ENCODE measurements at places on chromosomes 3 and 15.

- DNase-seq: no peak
Measured at GRCh38 chr3:17420668-17421067, 321.8 kb downstream of the TBC1D5 start.

GRCh38 chr15:63067306-63067705 lies 24.8 kb downstream of the TPM1 start:
- no peak for DNase-seq

- DNase-seq: no peak
Measured at GRCh38 chr3:55412545-55412944, 74.6 kb downstream of the WNT5A start.

DNA sequence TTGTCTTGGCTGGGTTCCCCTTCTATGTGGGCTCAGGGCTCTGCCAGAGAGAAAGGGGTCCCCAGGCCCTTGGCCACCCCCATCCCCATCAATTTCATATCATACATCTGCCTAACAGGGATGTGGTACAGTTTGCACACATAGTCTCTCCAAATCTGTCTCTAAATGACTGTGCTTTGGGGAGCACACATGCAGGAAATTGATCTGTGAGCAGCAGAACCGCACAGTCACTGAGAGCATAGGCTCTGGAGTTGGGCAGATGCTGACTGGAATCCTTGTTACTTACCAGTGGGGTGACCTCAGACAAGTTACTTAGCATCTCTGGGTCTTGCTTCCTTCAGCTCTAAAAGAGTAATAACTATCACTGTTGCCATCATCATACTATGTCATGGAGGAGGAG lies 273.9 kb downstream of the ABHD5 start:
- DNase-seq: no peak

DNA sequence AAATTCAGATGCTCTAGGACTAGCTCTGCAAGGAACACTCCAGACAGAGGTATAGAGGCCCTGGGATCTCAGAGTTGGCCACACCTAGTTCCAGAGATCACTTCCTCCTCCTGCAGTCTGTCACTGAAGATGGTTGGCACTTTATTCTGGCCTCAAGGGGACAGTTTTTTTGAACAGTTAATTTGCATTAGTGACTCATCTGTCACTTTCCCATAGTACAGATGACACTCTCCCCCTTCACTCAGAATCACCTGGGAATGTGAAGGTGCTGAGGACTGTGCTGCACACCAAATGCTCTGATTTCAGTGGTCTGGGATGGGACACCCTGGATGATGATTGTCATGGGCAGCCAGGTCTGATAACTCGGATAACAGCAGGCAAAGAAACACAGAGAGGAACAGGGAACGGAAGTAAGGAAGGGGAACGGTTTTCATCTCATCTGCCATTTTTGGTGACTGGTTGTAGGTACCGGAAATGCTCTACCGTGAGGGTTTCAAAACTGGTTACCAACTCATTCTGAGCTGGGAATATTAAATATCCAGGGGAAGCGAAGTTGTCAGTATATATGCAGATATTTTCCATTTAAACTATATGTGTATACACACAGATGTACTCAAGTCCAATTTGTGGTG lies 232.5 kb upstream of the ST8SIA2 start:
- DNase-seq: no peak

- no peak for DNase-seq
Measured at GRCh38 chr15:80231371-80231770, 20.6 kb downstream of the CTXND1 start.

- DNase-seq: no peak
Measured at GRCh38 chr3:46959161-46959511, 17.4 kb downstream of the CCDC12 start.

DNA sequence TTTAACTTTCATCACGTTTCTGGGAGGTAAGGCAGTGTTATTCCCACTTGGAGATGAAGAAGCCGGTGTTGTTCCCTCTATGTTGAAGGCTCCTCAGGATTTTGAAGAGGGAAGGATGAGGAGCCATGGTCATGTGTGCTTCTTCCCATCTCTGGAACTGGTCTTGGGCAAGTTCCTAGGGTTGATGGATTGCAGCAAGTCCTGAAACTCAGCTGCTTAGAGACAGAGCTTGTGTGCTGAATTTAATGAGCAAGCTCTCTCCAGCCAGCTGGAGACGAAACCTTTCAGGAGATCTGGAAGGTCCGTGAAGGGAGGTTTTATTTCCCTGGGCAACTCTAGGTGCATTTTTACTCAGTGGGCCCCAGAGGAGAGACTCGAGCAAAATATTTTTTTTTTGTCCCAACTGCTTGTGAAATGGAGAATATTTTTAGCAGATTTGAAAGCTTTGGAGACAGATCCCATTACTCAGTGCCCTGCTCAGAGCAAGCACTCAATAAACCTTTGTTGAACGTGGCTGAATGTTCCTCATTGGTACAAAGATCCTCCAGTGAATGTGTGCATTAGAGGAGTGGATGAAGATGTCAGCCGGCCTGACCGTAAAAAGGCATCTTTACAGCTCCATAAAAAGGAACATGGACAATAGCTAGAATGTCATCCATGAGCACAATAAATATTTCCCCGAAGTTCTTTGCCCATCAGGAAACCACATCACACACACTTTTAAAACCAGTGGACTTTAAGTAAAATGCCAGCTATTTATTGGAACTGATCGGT lies 55.6 kb upstream of the RGMA start:
- no peak for DNase-seq

DNA sequence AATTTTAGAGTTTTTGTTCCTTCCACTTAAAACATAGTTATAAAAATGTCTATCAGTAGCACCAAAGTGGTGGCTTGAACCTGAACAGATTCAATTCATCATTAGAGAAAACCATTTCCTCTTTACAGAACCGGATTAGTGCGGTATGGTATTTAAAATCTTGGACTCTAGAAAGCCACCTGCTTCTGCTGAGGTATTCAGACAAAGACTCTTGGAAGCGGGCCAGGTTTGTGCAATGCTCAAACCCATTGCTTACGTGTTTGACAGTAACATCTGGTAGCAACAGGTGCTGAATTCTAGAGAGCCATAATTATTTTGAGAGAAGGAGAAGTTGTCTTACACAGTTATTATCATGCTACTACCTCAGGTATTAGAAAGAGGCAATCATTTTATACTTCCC lies 290.5 kb downstream of the NAALADL2 start:
- DNase-seq: no peak

DNA sequence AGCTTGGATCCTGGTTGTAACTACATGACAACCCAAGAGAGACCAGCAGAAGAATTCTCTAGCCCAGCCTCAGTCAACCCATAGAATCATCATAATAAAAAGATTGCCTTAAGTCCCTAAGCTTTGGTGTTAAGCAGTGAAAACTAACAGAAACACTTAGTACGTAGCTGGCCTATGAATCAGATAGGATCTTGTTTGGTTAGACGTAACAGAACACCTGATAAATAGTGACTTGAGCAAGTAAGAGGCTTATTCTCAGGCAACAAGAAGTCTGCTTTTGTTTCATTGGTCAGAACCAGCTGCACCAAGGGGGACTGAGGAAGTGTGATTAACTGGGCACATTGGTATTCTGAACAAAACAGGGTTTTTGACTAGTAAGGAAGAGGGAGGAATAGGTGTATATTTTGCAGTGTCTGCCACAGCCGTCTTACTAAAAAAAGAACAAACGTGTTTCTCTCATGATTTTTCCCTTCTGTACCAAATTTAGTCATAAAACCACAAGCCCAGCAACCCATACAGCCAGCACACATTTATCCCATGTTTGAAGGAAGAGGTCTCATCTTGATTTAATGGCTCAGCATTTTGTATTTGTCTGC lies 53.3 kb upstream of the GLCE start:
- no peak for DNase-seq

- no peak for DNase-seq
Measured at GRCh38 chr3:98565237-98565643, 28.2 kb downstream of the CPOX start.

GRCh38 chr3:4302747-4303146 lies 422 bp upstream of the SETMAR start:
- DNase-seq: no peak

- DNase-seq: no peak
Measured at GRCh38 chr3:126517986-126518778, 609 bp upstream of the UROC1 start.

GRCh38 chr15:70704166-70704565 lies 59.2 kb downstream of the UACA start:
- DNase-seq: no peak

- DNase-seq: no peak
Measured at GRCh38 chr3:115918900-115919299, 295.6 kb downstream of the GAP43 start.

DNA sequence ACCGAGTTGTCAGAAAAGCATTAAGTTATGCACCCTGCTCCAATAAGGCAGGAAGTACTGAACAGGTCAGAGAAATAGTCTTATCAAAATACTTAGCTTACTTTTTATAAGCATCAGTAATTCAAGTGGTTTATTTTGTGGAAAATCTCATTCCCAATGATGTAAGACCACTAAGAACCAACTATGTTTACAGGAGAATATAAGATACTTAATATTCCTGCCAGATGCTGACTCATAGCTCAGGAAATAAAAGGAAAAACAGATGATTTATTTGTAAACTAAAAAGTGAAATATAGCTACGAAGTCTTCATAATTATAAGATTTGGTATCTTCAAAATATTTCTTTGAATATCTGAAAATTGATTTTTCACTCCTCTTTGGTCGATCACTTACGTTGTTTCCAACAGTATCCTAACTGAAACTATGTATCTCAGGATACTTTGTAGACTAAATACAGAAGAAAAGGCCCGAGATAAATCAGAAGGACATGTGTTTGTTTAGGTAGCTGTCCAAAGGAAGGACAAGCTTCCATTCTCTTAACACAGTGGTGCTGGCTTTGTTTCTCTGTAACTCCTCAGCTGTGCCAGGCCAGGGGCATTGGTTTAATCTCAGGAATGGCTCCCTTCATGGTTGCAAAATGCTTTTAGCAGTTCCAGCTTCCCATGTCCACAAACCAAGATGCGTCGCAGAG lies 295.8 kb downstream of the GBE1 start:
- no peak for DNase-seq

DNA sequence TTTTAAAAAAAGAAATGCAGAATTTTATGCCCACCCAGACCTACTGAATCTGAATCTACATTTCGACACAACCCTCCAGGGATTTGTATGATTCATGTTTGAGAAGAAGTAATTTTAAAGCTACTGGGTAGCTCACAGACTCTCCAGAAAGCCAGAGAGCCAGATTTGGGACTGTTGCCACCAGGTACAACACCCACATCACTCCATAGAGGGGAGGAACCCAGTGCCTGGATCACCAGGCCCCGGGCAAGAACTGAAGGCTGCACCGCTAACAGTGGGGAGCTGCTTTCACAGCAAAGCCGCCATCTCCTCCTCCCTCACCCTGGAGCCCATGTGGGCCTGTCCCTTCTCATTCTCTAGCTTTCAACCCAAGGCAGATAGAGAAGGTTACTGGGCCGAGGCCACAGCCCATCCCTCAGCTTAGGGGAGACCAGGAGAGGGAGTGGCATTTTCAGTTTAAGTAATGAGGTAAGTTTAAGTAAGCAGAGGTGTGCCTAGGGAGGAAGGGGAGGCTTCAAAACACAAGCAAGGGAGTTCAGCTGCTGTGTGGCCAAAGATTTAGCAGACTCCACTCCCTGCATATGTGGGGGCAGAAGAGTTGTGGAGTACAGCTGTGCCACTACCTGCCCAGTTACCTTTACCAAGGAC lies 109.8 kb downstream of the IL12A start:
- no peak for DNase-seq

DNA sequence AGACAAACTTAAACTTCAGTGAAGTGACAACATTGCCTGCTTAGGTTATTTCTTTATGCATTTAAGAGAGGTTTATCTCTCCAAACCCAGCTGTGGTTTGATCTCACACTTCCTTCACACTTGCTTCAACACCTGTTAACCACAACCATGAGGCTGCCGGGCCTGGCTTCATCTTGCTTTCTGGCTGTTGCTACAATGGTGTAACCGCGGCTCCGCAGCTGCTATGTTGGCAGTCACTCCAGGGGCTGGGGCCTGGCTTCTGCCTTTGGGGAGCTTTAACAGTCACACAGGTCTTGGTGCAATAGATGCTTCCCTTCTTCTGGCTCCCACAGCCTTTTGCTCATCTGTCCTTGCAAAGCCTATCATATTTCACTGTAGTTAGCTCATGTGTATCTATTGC lies 72.9 kb upstream of the MNS1 start:
- no peak for DNase-seq

GRCh38 chr3:57036952-57037351 lies 23.5 kb upstream of the SPATA12 start:
- DNase-seq: no peak

DNA sequence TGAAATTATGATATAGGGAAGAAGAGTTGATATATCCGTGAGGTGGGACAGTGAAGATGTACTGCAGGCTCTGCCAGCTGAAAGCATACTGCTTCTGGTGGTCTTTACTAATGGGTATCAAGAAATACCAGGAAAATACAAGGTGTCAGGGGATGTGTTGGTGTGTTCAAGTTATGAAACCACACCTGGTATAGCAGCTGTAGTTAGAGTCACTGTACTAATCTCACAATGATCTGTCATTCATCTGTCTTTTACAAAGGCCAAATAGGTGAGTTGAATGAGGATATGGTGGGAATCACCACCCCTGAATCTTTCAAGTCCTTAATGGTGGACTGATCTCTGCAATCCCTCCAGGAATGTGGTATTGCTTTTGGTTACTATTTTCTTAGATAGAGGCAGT lies 152.7 kb downstream of the NFKBIZ start:
- no peak for DNase-seq
